ENCODE measurements at places on chromosomes 13 and 19.
A peak's percentile ranks its signal among the peaks of the same experiment; 100 is the strongest.

GRCh38 chr19:1110809-1111640 is 7.2 kb downstream of the GPX4 start:
- H3K4me3 ChIP-seq: no peak overlapping the region
- no peaks in the 10 kb centered on the region for H3K36me3 ChIP-seq
- H3K27ac ChIP-seq: no peak overlapping the region
- peaks cover 4% of the 10 kb centered on the region for H3K4me1 ChIP-seq
- no peak for DNase-seq

GRCh38 chr13:95492044-95492801 is 60.3 kb upstream of the CLDN10 start:
- no peak overlapping the region for H3K27ac ChIP-seq
- H3K4me3 ChIP-seq: no peak overlapping the region
- H3K36me3 ChIP-seq: no peaks in the 10 kb centered on the region
- no peaks in the 10 kb centered on the region for H3K4me1 ChIP-seq

- no peak overlapping the region for H3K4me3 ChIP-seq
- peak; percentile 17 for DNase-seq
- no peaks in the 10 kb centered on the region for H3K4me1 ChIP-seq
- H3K36me3 ChIP-seq: no peaks in the 10 kb centered on the region
- peak overlapping the region; percentile 28 for H3K27ac ChIP-seq
These were observed 69.5 kb upstream of the FNDC3A start for GRCh38 chr13:48906200-48906599.

GRCh38 chr13:79393564-79394249 is 12.3 kb downstream of the RBM26 start:
- peak overlapping the region; percentile 61 for H3K27ac ChIP-seq
- no peak overlapping the region for H3K4me3 ChIP-seq
- H3K36me3 ChIP-seq: no peaks in the 10 kb centered on the region
- no peaks in the 10 kb centered on the region for H3K4me1 ChIP-seq
- H3K27me3 ChIP-seq: no peaks in the 10 kb centered on the region
- peak; percentile 59 for DNase-seq

DNA sequence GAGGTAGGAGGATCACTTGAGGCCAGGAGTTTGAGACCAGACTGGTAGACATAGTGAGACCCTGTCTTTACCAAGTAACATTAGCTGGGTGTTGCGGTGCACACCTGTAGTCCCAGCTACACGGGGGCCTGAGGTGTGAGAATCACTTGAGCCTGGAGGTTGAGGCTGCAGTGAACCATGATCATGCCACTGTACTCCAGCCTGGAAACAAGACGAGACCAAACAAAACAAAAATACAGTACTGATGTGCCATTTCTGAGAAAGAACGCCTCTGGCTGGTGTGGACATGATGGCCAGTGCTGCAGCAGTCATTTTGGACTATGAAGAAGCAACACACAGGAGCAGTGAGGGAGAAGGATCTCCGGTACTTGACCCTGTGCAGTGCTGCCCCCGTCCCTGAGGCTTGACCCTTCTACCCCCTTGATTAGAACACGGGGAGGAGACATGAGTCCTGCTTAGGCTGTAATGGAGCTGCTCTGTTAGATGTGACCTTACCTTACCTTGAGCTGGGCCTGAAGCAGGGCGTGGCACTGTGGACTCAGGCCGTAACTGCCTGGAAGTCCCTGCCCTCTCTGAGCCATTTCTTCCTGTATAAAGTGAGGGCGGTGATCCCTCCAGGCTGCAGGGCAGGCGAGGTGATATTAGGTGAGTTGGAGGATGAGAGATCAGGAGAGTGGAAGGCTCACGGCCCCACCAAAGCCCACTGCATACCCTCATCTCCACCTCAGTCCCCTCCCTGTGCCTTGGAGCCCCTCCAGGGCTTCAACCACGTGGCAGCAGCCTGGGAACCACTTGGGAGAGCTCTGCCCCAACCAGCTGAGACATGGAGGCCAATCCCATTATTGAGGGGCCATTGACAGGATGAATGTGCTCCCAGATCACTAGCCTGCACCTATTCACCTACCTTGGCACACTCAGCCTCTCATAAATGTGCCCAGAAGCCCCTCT is 5.9 kb downstream of the RPL18A start:
- peaks cover 10% of the 10 kb centered on the region for H3K4me1 ChIP-seq
- no peak overlapping the region for H3K4me3 ChIP-seq
- H3K27ac ChIP-seq: no peak overlapping the region
- no peaks in the 10 kb centered on the region for H3K36me3 ChIP-seq
- peak; percentile 63 for DNase-seq

GRCh38 chr13:80086304-80086721 is 254.6 kb downstream of the SPRY2 start:
- DNase-seq: peak; percentile 32
- no peaks in the 10 kb centered on the region for H3K27me3 ChIP-seq
- H3K4me1 ChIP-seq: peaks cover 8% of the 10 kb centered on the region
- no peak overlapping the region for H3K4me3 ChIP-seq

GRCh38 chr19:51695088-51695487 is 2.0 kb downstream of the SPACA6 start:
- no peaks in the 10 kb centered on the region for H3K27me3 ChIP-seq
- peaks cover 9% of the 10 kb centered on the region for H3K4me1 ChIP-seq
- no peaks in the 10 kb centered on the region for H3K36me3 ChIP-seq
- DNase-seq: no peak
- H3K4me3 ChIP-seq: no peak overlapping the region

GRCh38 chr19:30722186-30722585 is 350.0 kb downstream of the ZNF536 start:
- no peak overlapping the region for H3K27ac ChIP-seq
- no peak for DNase-seq
- H3K27me3 ChIP-seq: peaks cover 7% of the 10 kb centered on the region
- H3K4me3 ChIP-seq: no peak overlapping the region

GRCh38 chr19:46967578-46968032 is 52.0 kb upstream of the NPAS1 start:
- H3K36me3 ChIP-seq: no peaks in the 10 kb centered on the region
- no peaks in the 10 kb centered on the region for H3K27me3 ChIP-seq
- H3K4me3 ChIP-seq: no peak overlapping the region
- H3K4me1 ChIP-seq: no peaks in the 10 kb centered on the region

DNA sequence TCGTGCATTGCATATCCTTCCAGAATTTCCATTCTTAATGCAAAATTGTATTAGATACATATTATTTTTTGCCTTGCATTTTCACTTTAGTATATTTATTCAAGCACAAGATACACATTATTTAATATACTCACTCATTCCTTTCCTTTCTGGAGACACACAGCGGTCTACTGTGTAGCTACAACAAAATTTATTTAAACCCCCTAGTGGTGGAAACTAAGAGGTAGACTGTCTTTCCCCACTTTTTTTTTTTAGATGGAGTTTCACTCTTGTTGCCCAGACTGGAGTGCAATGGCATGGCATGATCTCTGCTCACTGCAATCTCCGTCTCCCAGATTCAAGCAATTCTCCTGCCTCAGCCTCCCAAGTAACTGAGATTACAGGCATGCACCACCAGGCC is 2040.3 kb upstream of the PCDH20 start:
- no peak overlapping the region for H3K27ac ChIP-seq
- DNase-seq: peak; percentile 9
- H3K4me3 ChIP-seq: no peak overlapping the region
- no peaks in the 10 kb centered on the region for H3K4me1 ChIP-seq

GRCh38 chr19:57888107-57888559 is 704 bp downstream of the ZNF814 start:
- no peaks in the 10 kb centered on the region for H3K36me3 ChIP-seq
- H3K27me3 ChIP-seq: no peaks in the 10 kb centered on the region
- no peak for DNase-seq
- peak overlapping the region; percentile 59 for H3K4me3 ChIP-seq

- H3K4me3 ChIP-seq: no peak overlapping the region
- H3K27me3 ChIP-seq: no peaks in the 10 kb centered on the region
- peaks cover 7% of the 10 kb centered on the region for H3K4me1 ChIP-seq
- no peaks in the 10 kb centered on the region for H3K36me3 ChIP-seq
These were observed 177.9 kb downstream of the COL4A1 start for GRCh38 chr13:110129076-110129475.

GRCh38 chr19:50325310-50326100 is 3.7 kb downstream of the KCNC3 start:
- DNase-seq: peak; percentile 90
- H3K4me1 ChIP-seq: peaks cover 11% of the 10 kb centered on the region
- peaks cover 23% of the 10 kb centered on the region for H3K27me3 ChIP-seq
- H3K27ac ChIP-seq: no peak overlapping the region

DNA sequence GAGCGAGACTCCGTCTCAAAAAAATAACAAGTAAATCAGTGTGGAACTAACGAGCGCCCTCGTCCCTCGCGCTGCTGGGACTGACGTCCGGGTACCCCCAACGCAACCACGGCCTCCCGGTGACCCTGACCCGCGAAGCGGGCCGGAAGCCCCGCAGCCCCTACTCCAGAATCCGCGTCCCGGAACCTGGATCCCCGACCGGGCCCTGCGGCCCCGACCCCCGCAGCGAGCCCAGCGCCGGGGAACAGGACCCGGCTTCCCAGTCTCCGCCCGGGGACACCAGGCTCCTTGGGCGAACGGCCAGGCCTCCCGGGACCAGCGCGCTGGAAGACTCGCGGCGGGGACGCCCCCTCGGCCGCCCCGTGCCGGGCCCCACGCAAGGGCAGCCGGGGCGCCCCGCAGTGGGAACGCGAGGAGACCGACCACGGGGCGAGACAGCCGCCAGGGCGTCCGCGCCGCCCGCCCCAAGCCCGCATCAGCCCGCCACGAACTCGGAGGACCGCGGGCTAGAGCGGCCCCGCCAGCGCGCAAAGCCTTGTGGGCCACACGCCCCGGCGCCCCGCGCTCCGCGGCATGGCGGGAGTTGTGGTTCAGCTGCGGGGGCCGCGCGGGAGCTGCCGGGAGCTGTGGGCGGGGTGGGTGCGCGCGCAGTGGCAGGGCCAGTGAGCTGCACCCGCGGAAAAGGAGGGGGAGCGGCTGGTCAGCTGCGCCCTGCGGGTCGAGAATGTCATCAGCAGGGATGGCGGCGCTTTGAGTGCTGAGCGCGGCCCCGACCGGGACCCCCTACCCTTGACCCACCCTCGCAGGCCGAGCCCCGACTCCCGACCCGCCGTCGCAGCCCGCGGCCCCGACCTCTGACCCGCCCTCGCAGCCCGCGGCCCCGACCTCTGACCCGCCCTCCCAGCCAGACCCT is 7.5 kb upstream of the MADCAM1 start:
- peak overlapping the region; percentile 97 for H3K4me3 ChIP-seq
- peaks cover 12% of the 10 kb centered on the region for H3K4me1 ChIP-seq

DNA sequence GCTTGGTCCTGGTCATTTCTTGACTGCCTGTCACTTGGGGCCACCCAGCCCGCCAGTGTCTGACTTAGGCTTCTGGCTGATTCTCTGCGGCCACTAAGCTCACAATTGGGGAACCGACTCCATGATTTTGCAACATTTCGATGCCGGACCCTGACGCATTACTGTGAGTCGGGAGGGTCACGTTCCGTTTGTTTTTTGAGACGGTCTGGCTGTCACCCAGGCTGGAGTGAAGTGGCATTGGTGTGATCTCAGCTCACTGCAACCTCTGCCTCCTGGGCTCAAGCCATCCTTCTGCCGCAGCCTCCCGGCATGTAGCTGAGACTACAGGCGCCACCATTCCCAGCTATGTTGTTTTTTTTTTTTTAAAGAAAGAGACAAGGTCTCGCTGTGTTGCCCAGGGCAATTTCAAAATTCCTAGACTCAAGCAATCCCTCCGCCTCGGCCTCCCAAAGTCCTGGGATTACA is 3.2 kb upstream of the ADAT3 start:
- peaks cover 9% of the 10 kb centered on the region for H3K4me1 ChIP-seq
- H3K27me3 ChIP-seq: no peaks in the 10 kb centered on the region
- no peak overlapping the region for H3K27ac ChIP-seq
- H3K4me3 ChIP-seq: no peak overlapping the region
- DNase-seq: no peak

DNA sequence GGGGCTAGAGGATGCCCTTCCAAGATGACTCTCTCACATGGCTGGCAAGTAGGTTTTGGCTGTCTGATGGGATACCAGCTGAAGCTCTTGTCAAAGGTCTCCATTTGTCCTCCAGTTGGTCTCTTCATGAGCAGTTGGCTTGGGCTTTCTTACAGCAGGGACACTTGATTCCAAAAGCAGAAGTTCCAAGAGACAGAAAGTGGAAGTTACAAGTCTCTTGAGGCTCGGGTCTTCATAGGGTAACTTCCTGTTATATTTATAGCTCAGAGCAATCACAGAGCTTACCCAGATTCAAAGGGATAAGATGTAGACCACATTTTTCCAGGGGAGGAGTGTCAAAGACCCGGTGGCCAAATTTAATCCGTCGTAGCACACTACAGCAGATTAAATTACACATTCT is 440.0 kb downstream of the RFC3 start:
- H3K36me3 ChIP-seq: no peaks in the 10 kb centered on the region
- H3K4me3 ChIP-seq: no peak overlapping the region
- H3K4me1 ChIP-seq: no peaks in the 10 kb centered on the region
- no peak for DNase-seq

GRCh38 chr19:34480971-34481841 is at the start of gene WTIP:
TSS of gene WTIP (plus strand) at chr19:34481758. CDS start at chr19:34481975, 217 bp downstream.
- H3K27me3 ChIP-seq: no peaks in the 10 kb centered on the region
- no peaks in the 10 kb centered on the region for H3K36me3 ChIP-seq
- peaks cover 11% of the 10 kb centered on the region for H3K4me1 ChIP-seq
- H3K27ac ChIP-seq: peak within 1 kb of the TSS; percentile 98
- peak; percentile 92 for DNase-seq

- H3K27ac ChIP-seq: peak overlapping the region; percentile 61
- H3K27me3 ChIP-seq: no peaks in the 10 kb centered on the region
- no peak overlapping the region for H3K4me3 ChIP-seq
These were observed 18.9 kb upstream of the IGFL1 start for GRCh38 chr19:46210669-46211068.

- H3K27me3 ChIP-seq: no peaks in the 10 kb centered on the region
- no peak for DNase-seq
- no peak overlapping the region for H3K27ac ChIP-seq
- H3K4me1 ChIP-seq: no peaks in the 10 kb centered on the region
These were observed 69.7 kb downstream of the UFM1 start for GRCh38 chr13:38419312-38419873.

GRCh38 chr19:58338825-58339558 is 12.2 kb downstream of the ZSCAN22 start:
- no peaks in the 10 kb centered on the region for H3K27me3 ChIP-seq
- H3K27ac ChIP-seq: no peak overlapping the region
- DNase-seq: no peak
- H3K36me3 ChIP-seq: no peaks in the 10 kb centered on the region
- H3K4me3 ChIP-seq: no peak overlapping the region

- DNase-seq: no peak
- no peak overlapping the region for H3K27ac ChIP-seq
- no peaks in the 10 kb centered on the region for H3K4me1 ChIP-seq
- H3K36me3 ChIP-seq: no peaks in the 10 kb centered on the region
- H3K27me3 ChIP-seq: no peaks in the 10 kb centered on the region
These were observed 473.0 kb downstream of the TBC1D4 start for GRCh38 chr13:75008926-75009325.

DNA sequence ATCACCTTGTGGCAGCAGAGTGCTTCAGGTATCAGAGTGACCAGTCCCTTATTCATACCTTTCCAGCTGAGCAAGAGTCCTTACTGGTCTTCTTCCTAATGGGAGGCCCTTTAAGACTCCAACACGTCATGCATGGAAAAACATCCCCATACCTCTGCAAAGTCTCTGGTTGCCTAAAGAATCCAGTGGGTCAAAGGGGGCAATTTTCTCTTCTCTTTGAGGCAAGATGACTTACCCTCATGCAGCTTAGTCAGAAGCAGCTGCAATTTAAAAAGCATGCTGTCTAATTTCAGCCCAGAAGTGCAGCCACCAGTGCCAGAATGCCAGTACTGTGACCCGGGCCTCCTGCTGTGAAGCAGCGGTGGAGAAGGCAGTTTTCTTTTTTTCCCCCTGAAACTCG is 18.7 kb downstream of the PPP5C start:
- no peaks in the 10 kb centered on the region for H3K27me3 ChIP-seq
- H3K4me1 ChIP-seq: no peaks in the 10 kb centered on the region
- DNase-seq: no peak
- no peaks in the 10 kb centered on the region for H3K36me3 ChIP-seq
- no peak overlapping the region for H3K27ac ChIP-seq

GRCh38 chr19:14779151-14779550 is 791 bp upstream of the ADGRE2 start:
- no peaks in the 10 kb centered on the region for H3K4me1 ChIP-seq
- no peak for DNase-seq
- H3K27ac ChIP-seq: no peak overlapping the region
- H3K36me3 ChIP-seq: no peaks in the 10 kb centered on the region
- no peaks in the 10 kb centered on the region for H3K27me3 ChIP-seq

All from hepatocyte (in vitro differentiated cells).